ENCODE measurements at places on chromosomes 13 and 19.

GRCh38 chr19:33551676-33552075 lies 30.1 kb upstream of the PEPD start:
- no peak for DNase-seq

DNA sequence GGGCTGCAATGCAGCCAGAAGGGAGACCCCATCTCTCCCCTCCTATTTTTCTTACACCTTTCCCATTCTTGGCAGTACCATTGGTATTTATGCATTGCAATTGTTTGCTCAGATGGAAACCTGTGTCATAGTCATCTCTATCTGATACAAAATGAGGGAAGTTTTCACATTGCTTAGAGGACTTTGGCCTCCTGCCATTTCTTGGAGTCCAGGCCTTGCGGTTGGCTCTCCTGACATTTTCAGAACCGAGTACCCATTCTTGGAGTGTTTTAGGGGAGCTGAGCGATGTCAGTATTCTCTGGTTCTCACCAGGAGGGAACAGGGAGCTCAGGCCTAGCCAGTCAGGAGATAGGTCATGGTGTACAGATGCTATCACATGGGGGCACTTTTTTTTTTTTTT lies 1.5 kb downstream of the SIN3B start:
- DNase-seq = no peak

- no peak for DNase-seq
These were observed 90.1 kb downstream of the PCDH9 start for GRCh38 chr13:67140006-67140405.

- DNase-seq = no peak
These were observed 96.3 kb downstream of the MYCBP2 start for GRCh38 chr13:77230560-77230959.

DNA sequence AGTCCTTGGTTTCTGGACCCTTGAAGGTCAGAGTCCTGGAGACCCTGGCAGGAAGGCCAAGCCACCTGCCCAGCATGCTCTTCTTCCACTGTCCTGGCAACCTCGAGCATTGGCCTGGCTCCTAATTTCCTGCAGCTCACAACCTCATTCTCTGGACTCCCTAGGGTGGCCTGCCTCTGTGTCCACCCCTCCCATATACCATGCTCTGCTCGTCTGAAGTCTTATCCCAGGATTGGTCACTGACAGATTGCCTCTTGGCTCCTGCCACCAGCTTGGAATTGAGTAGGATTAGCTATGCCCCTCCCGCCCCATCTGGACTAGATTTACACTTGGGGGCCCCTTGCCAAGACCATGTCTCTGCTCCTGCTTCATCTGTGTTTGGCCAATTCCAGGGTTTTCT lies 17.1 kb upstream of the WASF3 start:
- no peak for DNase-seq

All from stimulated activated naive CD4-positive, alpha-beta T cell treated with Interleukin-2 at 50 U/mL for 16 hours (primary cell).